Cortex of kidney (tissue), 1 donor: ENCODE measurements at places on chromosomes 4 and X.
A peak's percentile ranks its signal among the peaks of the same experiment; 100 is the strongest.

- DNase-seq, result no peak
Measured at GRCh38 chrX:5730556-5730955, 498.1 kb downstream of the NLGN4X start.

DNA sequence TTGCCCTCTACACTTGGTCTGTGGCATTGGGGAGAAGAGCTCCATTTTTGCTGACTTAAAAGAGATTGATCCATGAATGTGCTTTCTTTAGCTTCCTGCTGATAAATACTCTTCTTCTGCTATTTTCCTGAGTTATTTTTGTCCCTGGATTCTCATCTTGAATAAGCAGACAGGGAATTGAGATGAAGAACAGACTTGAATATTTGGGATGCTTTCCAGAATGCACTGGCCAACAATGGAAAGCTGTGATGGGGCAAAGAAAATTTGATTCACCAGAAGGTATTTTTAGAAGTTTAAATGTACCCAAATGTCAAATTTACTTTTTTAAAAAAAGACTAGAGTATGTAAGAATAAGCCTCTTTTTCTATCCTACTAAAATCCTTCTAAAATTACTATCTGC lies 309.9 kb upstream of the PPP1R2C start:
- DNase-seq, result no peak

GRCh38 chr4:128600410-128600809 lies 209.1 kb upstream of the JADE1 start:
- DNase-seq, result no peak

- peak; percentile 6 for DNase-seq
Measured at GRCh38 chr4:164956766-164957643, 20.5 kb downstream of the TRIM61 start.

DNA sequence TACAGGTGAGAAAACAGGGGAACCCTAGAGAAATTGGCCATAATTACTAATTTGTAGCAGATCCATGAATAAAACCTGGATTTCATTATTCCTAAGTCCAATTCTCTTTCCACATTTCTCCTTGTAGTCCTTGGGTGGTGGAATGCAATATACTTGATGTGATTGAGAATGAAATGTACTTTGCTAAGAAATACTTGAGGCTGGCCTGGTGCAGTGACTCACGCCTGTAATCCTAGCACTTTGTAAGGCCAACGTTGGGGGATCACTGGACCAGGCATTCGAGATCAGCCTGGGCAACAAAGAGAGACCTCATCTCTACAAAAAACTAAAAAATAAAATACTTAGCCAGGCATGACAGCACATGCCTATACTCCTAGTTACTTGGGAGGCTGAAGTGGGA lies 15.9 kb downstream of the TMEM184C start:
- DNase-seq, result no peak

DNA sequence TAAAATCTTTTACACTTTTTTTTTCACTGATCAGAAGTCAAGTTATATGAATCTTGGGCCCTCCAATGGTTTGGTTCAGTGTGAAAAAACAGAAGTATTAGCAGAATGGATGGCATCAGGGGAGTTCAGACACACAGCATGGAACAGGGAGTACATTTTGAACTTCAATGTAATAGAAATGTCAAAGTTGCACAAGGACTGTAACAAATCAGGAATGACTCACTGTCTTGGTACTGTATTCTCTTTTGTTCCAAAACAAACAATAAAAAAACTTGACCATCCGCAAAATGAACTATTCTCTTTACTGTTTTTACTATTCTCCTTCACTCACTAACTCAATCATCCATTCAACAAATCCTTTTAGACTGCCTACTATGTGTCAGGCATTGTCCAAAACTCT lies 401.0 kb downstream of the FSTL5 start:
- DNase-seq, result no peak

DNA sequence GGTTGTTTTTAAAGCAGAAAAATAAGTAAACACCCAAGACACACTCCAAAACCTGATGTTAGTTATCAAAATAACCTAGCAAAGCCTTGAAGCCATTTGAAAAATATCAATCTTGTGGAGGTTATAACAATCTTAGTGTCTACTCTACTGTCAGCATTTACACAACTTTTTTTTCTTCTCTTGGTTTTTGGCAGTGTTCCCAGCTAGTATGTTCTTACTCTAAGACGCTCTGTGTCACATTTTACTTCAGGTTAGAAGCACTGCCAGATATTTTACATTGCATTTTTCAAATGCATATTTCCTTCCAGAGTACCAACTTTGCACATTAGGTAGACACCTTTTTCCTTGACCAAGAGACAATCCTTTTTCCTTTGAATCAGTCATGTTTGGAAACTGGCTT lies 114.0 kb upstream of the INPP4B start:
- no peak for DNase-seq
